ENCODE measurements at places on chromosomes 4 and X.
A peak's percentile ranks its signal among the peaks of the same experiment; 100 is the strongest.

GRCh38 chrX:8273451-8273895 is 102.4 kb upstream of the VCX2 start:
- no peak for DNase-seq

DNA sequence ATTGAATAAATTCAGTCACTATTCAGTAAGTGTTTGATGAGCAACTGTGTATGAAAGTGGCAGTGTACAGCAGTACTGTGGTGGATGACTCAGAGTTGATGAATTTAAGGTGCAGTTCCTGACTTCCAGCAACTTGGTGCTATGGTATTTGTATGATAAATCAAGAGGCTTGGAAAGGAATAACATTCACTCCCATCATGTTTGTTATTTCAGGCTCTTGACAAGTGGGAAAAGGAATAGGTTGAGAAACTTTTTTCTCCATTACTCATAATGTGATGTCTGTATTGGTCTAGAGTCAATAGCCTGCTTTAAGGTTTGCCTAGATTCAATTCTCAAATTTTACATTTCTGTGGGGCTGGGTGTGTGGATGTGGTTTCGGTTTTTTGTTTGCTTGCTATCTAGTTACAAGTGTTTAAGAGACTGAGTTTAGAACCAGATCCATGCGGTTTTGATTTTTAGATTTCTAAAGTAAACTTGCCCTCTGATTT is 35.1 kb upstream of the CYP2U1 start:
- DNase-seq: no peak

DNA sequence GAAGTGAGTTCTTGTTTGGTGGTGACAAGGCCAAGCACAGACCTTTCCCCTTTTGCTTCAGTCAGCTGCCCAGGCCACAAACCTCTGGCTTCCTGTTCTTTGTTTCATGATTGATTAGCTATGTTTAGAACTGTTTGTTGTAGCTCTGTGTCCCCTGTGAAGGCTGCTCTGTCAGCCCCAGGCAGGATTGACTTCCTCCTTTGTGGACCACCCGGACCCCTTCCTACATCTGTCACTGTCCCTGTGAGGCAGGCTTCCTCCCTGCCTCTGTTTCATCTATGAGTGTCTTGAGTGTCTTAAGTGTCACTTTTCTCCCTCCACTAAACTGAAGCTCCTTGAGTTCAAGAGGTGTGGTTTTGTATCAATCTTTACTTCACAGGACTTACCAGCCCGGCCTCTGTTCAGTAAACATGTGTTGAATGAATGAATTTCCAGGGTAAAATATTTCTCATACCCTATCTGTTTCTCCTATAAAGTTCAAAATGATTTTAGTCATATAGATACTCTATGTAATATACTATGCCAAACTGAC is 83.5 kb downstream of the ZNF674 start:
- DNase-seq: peak; percentile 20

- DNase-seq: no peak
Observed at GRCh38 chr4:41644915-41645295, 103.6 kb downstream of the PHOX2B start.

DNA sequence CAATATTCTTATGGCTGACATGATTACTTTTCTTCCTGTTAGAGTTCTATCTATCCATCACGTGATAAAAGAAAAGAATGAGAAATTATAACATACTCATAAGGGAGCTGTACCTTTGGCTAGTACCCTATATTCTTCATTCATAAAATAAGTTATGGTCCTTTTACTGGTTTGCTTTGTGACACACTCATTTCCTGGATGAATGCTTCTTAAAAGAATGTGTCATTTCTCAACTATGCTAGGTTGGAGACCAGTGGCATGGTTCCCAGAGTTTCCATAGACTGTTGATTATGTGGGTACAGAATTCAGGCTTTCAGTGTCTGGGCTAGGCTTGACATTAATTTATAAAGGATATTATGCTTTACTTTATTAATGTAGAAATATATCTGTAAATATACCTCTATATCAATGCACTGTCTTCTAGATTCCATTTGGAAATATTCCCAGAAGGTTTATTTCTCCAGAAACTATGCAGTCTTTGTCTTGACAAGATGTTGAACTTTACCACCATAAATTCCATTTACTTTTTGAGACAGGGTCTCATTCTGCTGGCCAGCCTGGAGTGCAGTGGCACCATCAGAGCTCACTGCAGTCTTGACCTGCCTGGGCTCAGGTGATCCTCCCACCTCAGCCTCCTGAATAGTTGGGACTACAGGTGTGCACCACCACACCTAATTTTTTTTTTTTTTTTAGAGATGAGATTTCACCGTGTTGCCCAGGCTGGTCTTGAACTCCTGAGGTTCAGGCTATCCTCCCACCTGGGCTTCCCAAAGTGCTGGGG is 23.8 kb downstream of the NUDT6 start:
- DNase-seq: no peak

- peak; percentile 74 for DNase-seq
Observed at GRCh38 chrX:40749681-40750494, 14.5 kb upstream of the MED14 start.

GRCh38 chrX:119698845-119699244 is 5.9 kb upstream of the SEPTIN6 start:
- peak; percentile 55 for DNase-seq

DNA sequence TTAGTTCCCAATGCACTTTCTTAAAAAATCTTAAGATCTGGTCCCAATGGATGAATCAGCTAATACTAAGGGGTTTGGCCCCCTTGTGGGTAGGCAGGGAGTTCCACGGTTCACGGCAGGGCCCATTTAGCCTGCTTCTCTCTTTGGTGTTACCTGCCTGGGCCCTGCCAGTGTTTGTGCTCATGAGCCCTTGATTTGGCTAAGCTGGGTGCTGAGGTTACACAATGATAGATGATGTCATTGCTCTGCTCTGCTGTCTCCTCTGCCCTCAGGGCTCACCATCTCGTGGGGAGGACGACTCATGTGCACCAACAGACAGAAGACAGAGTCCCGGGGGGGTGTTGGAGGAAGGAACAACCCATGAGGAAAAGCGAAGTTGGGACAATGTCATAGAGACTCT is 24.4 kb downstream of the RTL5 start:
- DNase-seq: peak; percentile 11

DNA sequence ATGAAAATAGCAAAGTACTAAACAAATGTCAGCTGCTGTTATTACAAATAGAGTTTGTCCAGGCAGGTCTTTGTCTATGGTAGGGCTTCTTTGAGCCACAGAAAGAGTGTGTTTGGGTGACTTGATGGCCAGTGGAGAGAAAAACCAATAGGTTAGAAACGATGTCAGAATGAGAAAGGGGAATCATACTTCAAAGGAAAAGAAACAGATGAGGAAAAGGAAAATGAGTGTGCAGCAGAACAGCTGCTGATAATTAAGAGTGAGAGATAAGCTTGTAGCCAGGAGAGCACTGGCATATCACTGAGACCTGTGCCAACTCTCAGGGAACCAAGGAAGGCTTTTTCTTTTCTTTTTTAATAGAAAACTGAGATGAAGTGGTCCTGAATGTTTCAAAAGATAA is 257.2 kb downstream of the ARHGAP24 start:
- DNase-seq: no peak

DNA sequence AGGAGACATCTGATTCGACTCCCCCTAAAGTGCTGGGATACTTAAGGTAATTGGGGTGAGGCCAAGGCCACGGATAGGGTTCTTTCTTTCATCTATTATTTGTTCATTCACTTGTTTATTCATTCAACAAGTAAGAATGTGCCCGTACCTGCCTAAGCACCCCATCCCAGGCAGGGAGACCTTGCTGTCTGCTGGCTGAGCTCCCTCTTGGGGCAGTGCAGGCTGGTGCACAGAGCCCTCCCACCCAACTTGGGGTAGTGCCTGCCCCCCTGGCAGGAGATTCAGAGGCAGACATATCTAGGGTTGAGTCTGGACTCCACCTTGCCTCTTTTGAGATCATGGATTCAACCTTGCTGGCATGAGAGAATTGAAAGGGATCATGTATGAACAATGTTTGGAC is 95.7 kb downstream of the DRD5 start:
- DNase-seq: no peak

- DNase-seq: peak; percentile 74
Observed at GRCh38 chr4:3079694-3080123, 5.2 kb downstream of the HTT start.

GRCh38 chr4:120517966-120518365 is 404.6 kb downstream of the PRDM5 start:
- DNase-seq: no peak

DNA sequence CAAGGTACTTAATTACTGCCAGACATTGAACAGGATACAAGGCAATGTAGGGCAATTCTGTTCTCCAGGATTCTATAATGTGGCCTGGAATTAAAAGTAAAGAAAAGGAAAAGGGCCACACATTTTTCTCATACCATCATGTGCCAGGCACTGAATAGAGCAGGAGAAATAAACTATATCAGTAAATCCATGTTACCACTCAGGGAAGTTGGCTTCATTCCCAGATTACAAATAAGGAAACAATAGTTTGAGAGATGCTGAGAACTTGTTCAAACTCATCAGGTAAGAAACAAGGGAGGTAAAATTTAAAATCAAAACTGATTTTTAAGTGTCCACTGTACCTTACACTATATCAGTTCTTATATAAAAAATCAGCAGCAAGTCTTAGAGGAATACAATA is 645.0 kb upstream of the ATOH1 start:
- DNase-seq: no peak

DNA sequence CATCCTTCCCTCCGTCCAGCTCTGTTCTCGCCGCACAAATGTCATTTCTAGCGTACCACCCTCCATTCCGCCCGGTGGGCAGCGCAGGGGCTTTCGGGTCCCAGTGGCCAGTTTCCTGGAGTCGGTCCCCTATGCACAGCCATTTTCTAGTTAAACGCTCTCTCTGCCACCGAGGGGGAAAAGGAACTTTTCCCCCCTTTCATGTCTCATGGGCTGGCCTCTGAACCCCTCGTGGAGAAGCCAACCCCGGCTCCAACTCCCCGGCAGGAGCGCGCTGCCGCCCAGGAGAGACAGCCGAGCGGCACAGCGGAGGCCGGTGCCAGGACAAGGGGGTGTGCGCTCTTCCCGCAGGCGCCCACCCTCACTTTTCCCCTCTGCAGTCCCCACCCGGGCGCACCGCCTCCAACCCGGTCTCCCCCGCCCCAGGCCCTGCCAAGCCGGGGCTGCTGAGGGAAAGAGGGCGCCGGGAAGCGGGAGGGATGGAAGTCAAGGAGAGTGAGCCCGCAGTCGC is 662 bp downstream of the APBB2 start:
- DNase-seq: no peak

- DNase-seq: no peak
Observed at GRCh38 chr4:71732706-71733105, 51.2 kb downstream of the GC start.

DNA sequence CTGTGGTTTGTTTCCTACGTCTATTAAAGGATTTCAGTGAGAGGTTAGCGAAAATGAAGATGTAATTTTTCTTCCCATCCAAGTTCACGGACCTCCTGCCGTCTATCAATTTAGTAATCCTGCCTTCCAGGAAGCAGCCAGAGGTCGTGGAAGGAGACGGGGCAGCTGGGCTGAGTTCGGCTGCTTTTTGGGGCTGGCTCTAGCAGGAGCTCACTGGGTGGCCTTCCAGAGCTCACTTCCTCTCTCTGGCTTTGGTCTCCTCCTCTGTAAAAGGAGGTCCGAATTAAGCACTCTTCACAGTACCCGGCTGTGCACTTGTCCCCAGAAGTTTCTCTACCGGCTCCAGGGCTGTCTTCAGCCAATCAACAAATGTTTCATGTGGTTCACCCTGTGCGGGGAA is 295.4 kb downstream of the BCOR start:
- no peak for DNase-seq

- no peak for DNase-seq
Observed at GRCh38 chrX:154030266-154030665, 10.6 kb upstream of the IRAK1 start.

DNA sequence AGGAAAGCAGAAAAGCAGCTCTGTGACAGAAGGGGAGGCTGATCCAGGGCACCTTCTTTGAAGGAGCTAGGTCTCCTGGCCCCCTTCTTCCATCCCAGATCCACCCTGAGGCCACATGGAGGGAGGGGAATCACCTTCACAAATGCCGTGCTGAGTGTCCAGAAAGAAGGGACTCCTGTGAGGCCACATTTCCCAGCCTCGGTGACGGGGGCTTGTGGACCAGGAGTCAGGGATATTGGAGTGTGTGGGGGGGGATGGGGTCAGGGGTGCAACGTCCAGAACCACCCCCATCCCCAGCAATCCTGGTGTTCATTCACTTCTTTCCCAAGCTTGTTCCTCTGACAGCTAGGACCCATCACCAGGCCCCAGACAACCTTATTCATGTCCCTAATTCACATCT is 4.7 kb downstream of the TIMM17B start:
- DNase-seq: no peak

GRCh38 chrX:13761606-13762414 is 27.3 kb downstream of the OFD1 start:
- no peak for DNase-seq

DNA sequence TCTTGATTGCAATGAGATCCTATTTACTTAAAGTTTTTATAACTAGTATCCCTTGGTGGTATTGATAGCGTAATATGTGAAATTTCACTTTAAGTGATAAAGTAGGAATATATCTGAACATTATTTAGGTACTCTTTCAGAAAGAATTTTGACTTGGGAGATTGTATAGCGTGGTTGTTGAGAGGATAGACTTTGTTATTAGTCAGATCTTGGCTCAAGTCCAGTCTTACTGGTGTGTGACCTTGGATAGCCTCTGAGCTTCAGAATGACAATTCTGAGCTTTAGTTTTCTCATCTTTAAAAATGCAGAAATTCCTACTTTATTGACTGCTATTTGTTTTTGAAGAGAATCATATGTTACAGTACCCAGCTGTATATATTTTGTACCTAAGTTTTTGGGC is 32.6 kb downstream of the DCK start:
- DNase-seq: no peak

DNA sequence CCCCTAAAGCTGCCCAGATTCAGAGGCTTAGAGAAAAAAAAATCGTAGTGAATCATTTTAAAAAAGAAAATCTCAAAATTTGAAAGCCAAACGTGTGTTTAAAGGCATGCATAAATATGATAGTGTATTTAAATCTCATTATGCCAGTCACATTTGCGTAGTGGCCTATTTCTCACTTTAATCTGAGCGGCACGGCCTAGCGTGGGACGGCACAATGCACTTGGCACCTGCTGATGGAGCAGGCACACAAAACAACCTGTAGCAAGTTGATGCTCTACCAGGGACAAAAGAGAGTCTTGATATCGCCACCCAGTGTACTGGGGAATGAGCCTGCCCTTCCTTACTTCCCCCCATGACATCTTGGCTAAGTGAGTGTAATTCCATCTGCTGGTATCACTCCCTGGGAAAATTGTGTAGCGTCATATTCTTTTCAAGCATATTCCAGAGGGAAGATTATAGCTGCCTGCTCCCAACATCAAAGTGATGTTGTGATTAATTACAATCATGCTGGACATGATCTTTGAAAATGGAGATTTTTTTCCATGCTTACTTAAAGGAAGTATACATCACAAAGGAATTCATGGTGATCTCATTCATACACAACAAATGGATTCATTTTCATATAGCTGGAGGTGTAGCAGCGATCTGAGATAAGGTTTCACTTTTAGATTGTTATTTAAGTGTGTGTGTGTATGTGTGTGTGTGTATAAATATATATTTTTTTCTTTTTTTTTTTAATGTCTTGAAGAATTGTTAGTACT is 138.8 kb downstream of the DCTD start:
- no peak for DNase-seq

All from B cell (primary cell).